ENCODE measurements at places on chromosomes 3 and 15.

DNA sequence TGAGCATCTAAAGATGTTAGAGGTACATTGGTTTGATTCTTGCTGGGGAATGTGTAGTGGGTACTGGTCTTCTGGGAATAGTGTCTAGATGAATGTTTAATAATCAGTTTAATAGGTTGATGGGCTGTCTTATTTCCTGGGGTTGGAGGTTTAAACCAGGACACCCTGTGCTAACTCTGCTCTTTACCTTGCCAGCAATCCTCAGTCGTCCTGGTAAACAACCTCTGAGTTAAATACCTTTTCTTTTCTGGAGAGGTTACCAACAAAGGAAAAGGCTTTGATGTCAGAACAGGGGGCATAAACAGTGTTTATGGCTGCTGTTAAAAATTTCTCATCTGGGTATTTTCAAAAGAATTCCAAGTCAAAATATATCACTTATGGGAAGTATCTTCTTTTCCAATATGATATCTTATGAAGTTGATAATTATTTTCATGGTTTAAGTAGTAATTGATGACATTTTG is 23.5 kb downstream of the MITF start:
- ATAC-seq, result no peak

DNA sequence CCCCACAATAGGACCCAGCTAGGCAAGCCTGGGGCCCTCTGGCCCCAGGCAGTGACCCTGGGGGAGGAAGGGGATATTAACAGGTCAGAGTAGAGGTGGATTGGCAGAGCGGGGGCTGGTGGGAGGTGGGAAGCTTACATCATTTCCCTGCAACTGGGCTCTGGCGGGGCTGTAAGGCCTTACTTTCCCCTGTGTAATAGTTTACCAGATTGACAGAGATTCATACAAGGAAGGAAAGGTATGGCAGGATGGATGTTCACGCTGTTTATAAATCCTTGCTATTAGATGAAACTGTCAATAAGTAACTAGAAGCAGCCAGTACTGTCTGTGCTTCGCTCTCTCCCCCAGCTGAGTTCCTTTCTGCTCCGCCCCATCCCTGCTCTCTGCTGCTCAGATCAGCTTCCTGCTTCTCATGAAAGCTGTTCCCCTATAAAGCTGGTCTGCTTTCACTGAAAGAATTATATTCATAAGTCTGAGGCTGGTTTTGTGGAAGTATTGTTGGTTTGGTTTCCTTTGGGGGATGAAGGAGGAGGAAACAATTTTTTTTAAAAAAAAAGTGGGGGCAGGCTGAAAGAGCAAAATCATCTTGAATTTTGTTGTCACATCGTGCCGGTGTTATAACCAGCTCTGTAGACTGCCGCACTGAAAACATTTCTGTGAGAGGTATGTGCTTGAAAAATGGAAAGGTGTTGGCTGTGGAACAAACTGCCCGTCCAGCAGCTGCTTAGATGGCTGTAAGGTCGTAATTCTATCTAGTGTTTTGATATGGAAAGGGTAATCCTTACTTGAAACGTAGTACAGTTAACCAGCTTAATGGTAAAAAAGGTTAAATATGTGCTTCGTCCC is 76.4 kb downstream of the BBX start:
- ATAC-seq, result peak; percentile 94

DNA sequence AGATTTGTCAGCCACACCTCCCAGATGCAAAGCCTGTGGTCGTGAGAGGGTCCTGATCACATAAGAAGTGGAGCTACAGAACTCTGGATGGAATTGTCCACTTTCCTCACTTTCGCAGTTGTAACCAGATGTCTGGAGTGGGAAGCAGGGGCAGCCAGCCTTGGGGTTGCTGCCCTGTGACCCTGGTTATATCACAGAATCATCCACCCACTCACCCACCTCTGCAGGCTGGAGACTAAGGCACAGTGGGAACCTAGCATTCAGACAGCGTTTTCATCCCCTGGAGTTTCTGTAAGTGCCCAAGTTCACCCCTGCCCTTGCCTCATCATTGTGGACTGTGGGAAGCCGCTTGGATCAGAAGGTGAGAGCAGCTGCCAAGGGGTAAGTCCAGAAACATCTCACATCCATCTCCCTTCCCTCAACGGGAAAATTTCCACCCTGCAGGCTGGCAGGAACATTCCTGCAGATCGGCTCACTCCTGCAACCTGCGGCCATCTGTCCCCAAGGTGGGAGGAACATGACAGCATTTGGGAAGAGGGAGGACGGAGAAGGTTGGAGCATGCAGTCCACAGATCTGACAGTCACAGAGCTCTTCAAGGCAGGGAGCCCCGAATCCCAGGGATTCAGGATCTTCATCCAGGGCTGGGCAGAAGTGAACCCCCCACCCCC is 2.9 kb upstream of the IQSEC1 start:
- no peak for ATAC-seq

DNA sequence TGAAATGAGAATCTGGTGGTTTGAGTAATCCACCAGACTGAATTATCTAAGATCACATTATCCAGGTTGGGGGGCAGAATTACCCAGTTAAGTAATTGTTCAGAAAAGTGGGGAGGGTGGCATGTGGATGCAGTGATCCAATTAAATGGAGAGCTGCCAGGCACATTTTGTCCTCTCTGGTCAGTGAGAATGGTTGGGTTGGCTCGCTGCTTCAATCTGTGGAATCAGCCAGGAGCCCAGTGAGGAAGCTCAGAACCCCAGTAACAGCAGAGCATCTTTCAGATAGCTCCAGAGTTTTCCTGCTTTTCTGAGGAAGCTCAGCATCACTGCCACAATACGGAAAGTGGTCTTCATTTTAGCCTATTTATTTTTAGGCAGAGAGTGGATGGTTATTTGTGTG is 6.4 kb upstream of the EXOG start:
- ATAC-seq, result no peak

DNA sequence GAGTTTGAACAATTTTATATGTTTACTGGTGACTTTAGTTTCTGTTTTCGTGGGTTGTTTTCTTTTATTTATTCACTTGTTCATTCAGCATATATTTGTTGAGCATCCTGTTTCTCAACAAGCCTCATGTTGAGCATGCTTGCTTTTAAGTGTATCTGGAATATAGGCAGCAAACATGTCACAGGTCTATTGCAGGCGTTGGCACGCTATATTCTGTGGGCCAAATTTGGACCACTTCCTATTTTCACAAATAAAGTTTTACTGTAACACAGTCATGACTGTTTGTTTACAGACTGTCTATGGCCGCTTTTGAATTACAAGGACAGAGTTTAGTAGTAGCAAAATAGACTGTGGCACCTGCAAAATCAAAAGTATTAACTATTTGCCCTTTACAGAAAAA is 89.6 kb downstream of the THRB start:
- ATAC-seq, result no peak

DNA sequence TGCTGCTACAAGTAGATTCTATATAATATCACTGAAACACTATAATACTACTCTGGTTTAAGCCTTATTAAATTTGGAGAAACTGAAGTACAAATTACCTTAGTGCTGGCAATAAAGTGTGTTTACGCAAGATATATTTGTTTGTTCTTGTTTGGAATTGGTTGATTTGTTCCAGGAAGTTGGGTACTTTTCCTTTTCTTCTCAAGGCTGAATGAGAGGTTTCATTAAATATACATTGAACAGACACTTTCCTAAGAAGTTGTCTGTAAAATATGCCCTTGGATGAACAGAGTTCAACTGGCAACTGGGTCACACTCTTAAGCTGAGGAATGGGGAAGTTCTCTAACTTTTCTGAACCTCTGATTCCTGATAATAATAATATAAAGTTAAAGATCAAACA is 542.1 kb upstream of the NAALADL2 start:
- no peak for ATAC-seq

- peak; percentile 88 for ATAC-seq
Observed at GRCh38 chr3:13461169-13462124, 18.7 kb upstream of the HDAC11 start.

DNA sequence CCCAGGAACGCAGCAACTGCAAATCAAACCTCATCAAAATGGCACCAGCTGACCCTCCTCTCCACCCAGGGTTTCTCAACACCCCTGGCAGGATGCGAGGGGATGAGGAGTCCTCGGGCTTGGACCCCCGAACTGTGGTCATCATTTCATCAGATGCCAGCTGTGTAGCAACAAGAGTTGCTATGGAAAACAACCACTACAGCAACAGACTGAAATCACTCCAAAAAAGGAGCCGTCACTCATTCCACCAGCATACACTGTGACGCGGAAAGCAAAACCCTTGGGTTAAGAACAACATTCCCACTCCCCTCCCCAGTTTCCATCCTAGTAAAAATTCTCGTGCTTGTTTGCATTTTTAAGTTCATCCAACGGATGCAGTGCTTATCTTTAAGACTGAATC is 40.1 kb downstream of the VGLL4 start:
- ATAC-seq, result no peak

- ATAC-seq, result no peak
Observed at GRCh38 chr3:3699816-3700633, 99.2 kb upstream of the LRRN1 start.

GRCh38 chr3:195771646-195772300 is 40.0 kb downstream of the MUC4 start:
- ATAC-seq, result no peak

DNA sequence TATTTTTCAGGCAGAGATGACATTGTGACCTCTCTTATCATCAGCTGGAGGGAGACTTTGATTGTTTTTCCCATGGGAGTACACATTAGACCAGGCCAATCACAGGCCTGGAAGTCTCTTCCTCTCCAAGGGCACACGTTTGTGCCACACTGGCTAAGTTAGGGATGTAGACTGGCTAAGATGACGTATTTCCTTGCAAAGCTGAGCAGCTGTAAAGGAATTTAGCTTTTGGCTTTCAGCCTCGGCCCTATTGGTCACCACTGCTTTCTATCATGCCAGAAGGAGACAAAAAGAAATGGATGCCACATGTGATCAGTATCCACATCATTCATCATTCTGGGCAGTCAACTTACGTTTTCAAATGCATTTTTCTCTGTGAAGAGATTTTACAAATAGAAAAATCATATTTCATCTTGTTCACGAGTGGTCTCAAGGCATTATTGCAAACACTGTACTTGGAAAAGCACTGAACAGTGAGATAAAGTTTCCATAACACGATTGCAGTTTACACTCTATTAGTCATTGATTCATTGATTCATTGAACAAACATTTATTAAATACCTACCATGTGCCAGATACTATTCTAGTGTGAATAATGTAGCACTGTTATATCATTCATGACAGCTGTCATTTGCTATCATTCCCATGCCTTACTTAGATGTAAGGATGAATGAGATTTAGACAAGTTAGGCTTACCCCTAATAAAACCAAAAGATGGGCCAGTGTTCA is 27.0 kb upstream of the RNF7 start:
- no peak for ATAC-seq

- no peak for ATAC-seq
Observed at GRCh38 chr15:95693917-95694316, 636.6 kb upstream of the NR2F2 start.

DNA sequence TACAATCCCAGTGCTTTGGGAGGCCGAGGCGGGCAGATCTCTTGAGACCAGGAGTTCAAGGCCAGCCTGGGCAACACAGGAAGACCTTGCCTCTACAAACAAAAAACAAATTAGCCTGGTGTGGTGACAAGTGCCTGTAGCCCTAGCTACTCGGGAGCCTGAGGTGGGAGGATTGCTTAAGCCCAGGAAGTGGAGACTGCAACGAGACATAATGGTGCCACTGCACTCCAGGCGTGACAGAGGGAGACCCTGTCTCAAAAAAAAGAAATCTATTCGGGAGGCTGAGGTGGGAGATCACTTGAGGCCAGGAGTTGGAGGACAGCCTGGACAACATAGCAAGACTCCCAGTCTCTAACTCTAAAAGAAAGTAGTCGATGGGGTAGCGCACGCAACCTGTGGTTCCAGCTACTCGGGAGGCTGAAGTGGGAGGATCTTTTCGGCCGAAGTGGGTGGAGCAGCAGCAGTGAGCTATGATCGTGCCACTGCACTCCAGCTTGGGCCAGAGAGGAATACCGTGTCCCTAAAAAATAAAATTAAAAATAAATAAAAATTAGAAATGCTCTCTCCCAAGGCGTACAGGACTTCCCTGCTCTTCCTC is 775 bp downstream of the C3orf33 start:
- ATAC-seq, result no peak

DNA sequence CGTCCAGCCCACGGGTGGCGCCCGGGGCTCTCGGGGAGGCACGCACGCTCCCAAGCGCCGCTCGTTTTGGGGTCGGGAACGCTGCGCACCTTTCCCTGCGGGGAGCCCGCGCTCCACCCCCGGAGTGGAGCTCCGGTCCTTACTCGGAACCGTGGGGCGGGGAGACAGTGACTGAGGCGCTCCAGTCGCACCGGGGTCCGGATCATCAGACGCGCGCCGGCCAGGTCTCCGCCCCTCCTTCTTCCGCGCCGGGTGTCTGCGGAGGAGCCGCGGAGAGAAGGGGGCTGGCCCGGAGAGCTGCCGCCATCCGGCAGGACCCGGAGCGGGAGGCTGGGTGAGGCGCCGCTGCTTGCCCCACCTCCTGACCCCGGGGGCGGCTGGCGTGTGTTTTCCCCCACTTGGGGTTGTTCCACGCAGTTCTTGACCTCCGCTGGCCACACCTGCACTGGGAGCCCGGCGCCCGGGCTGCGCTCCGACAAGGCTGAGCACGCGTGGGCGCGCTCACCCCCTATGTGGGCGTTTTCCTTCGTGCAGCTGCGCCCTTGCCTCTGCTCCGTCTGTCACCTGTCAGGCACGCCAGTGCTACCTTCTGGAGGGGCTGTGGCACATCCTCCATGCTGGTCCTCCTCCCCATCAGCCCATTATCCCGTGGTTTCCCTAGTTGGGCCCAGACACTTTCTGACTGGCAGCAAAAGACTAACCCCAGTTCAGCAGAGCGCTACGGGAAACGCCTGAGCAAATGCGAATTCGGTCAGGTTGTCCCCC is at the start of gene MCF2L2:
TSS of gene MCF2L2 (minus strand) at position 173 of the 765 bp plus-strand sequence. CDS start 642 bp downstream, outside the sequence.
- peak; percentile 94 for ATAC-seq

Measured in stimulated activated memory B cell treated with anti-CD40 and anti-IgM and Interleukin-4, amounts not matched to agents 10 μg/mL and 1 μg/mL and 100 μg/mL, for 72 hours (primary cell).